ENCODE measurements at places on chromosomes 7 and 10.

- H3K4me1 ChIP-seq: no peaks in the 10 kb centered on the region
- no peak overlapping the region for H3K4me3 ChIP-seq
- peaks cover 64% of the 10 kb centered on the region for H3K36me3 ChIP-seq
- H3K27ac ChIP-seq: no peak overlapping the region
Observed at GRCh38 chr10:5744849-5745248, 60.2 kb downstream of the TASOR2 start.

- H3K4me1 ChIP-seq: no peaks in the 10 kb centered on the region
- no peak overlapping the region for H3K27ac ChIP-seq
- no peak for DNase-seq
- no peaks in the 10 kb centered on the region for H3K27me3 ChIP-seq
Observed at GRCh38 chr7:123598657-123599056, 3.0 kb upstream of the ASB15 start.

- no peak overlapping the region for H3K4me3 ChIP-seq
- no peak overlapping the region for H3K27ac ChIP-seq
- no peaks in the 10 kb centered on the region for H3K27me3 ChIP-seq
- no peaks in the 10 kb centered on the region for H3K36me3 ChIP-seq
Observed at GRCh38 chr7:29243910-29244655, 49.5 kb downstream of the CHN2 start.

- peak overlapping the region; percentile 65 for H3K27ac ChIP-seq
- peak overlapping the region; percentile 18 for H3K4me3 ChIP-seq
- H3K36me3 ChIP-seq: no peaks in the 10 kb centered on the region
- no peaks in the 10 kb centered on the region for H3K27me3 ChIP-seq
Observed at GRCh38 chr7:45923290-45923689, 2.2 kb upstream of the IGFBP3 start.

- H3K36me3 ChIP-seq: no peaks in the 10 kb centered on the region
- H3K27me3 ChIP-seq: no peaks in the 10 kb centered on the region
- peak overlapping the region; percentile 24 for H3K4me3 ChIP-seq
- DNase-seq: no peak
Observed at GRCh38 chr10:86944907-86945306, 12.5 kb downstream of the MMRN2 start.

- no peaks in the 10 kb centered on the region for H3K36me3 ChIP-seq
- H3K27ac ChIP-seq: no peak overlapping the region
Observed at GRCh38 chr7:43300121-43300520, 187.7 kb downstream of the HECW1 start.

DNA sequence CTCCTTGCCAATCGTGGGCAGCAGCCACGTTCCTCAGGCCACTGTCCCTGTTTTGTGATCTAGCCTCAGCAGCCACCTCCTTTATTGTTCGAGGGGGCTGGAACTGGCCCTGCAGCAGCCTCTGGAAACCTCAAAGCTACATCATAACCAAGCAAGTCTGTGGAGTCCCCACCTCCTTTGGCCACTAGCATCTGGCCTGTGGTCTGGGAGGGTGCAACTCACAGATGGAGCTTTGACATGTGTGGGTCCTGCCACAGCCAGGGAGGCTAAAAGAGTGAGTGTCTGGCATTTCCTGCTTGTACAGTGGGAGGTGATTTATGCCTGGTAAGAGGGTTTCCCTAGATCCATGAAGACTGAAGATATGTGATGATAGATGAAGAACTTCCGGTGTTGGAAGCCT lies 32.3 kb upstream of the NUB1 start:
- peaks cover 6% of the 10 kb centered on the region for H3K4me1 ChIP-seq
- no peak for DNase-seq
- no peak overlapping the region for H3K27ac ChIP-seq
- H3K4me3 ChIP-seq: no peak overlapping the region
- no peaks in the 10 kb centered on the region for H3K36me3 ChIP-seq

DNA sequence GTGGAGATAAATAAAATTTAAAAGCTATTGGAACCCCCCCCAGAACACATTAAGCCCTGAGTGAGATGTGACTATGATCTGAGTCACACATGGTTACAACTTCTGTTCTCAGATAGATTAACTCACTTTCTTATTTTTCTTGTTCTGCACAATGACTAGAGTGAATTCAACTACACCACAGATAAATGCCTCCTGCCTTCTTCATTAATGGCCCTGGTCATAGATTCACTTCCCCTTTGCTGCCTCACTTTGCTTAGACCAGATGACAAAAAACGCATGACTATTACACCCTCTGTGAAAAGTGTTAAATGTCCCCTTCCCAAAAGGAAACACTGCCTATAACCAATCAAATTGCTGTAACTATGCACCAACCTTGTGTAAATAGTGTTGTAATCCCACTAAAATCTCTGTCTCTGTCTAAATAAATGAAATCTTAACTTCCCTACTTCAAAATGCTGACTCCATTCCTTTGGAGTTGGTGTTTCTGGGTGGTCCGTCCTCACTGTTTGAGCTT lies 49.4 kb downstream of the AKR1D1 start:
- no peak for DNase-seq
- H3K27ac ChIP-seq: no peak overlapping the region
- H3K4me3 ChIP-seq: no peak overlapping the region

DNA sequence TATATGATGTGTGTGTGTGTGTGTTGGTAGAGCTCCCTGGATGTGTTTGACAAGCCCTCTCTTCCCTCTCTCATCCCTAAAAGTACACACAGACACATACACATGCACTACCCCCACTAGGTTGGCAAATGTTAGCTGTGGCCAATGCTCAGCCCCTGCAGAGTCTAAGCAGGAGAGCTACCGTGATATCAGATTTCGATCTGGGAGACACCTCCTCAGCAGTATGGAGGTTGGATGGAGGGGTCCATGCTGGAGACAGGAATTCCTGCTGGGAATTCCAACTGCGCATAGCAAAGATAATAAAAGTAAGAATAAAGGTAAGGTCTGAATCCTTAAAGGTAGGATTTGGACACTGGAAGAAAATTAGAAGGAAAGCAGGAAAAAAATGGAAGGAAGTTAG lies 85.7 kb downstream of the C10orf90 start:
- no peak for DNase-seq
- no peak overlapping the region for H3K27ac ChIP-seq
- H3K4me1 ChIP-seq: no peaks in the 10 kb centered on the region
- H3K27me3 ChIP-seq: no peaks in the 10 kb centered on the region
- H3K36me3 ChIP-seq: no peaks in the 10 kb centered on the region

GRCh38 chr7:150375662-150376521 lies 3.2 kb upstream of the ZNF775 start:
- no peak overlapping the region for H3K27ac ChIP-seq
- no peak for DNase-seq
- peaks cover 6% of the 10 kb centered on the region for H3K4me1 ChIP-seq

GRCh38 chr7:74266191-74266963 lies 12.2 kb upstream of the RFC2 start:
- H3K27me3 ChIP-seq: no peaks in the 10 kb centered on the region
- no peaks in the 10 kb centered on the region for H3K36me3 ChIP-seq
- no peaks in the 10 kb centered on the region for H3K4me1 ChIP-seq
- H3K27ac ChIP-seq: no peak overlapping the region

DNA sequence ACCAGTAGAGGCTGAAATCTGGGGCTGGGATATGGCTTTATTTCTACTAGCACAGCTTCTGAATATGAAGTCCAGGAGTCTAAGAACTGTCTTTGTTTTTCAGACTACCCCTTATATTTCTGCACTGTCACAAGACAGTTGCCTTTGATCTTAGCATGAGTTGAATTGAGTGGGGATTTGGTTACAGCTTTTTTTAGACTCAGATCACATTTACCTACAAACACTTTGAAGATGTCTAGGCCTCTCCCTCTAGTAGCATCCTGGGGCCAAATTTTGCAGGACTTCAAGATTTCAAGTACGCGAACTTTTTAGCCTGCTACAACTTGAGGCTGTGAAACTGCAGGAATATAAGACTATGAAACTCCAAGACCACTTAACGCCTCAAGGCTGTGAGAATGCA lies 240.2 kb downstream of the NEBL start:
- H3K36me3 ChIP-seq: no peaks in the 10 kb centered on the region
- no peaks in the 10 kb centered on the region for H3K4me1 ChIP-seq
- H3K27me3 ChIP-seq: no peaks in the 10 kb centered on the region
- DNase-seq: no peak
- H3K27ac ChIP-seq: no peak overlapping the region
- no peak overlapping the region for H3K4me3 ChIP-seq

DNA sequence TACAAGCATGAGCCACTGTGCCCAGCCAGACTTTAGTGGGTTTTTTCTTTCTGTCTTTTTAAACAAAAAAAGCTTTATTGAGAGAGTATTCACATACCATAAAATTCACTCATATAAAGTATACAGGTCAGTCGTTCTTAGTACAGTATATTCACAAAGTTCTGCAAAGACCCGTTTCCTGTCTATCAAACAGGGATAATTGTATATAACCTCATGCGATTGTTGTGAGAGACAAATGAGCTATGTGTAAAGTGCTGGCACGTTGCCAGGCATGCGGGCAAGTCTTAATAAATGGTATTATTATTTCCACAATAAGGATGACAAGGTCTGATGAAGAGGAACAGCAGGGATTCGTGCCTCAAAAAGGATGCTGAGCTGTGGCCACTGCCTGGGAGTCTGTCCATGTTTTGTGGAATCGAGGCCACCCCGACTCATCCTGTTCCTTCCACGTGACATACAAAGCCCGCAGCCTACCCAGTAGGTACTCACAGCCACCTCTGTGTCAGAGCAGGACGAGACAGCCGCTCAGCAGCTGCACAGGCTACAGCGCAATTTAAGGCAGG lies 51.6 kb downstream of the SMKR1 start:
- no peaks in the 10 kb centered on the region for H3K27me3 ChIP-seq
- no peak overlapping the region for H3K27ac ChIP-seq
- H3K4me3 ChIP-seq: no peak overlapping the region
- H3K36me3 ChIP-seq: no peaks in the 10 kb centered on the region

DNA sequence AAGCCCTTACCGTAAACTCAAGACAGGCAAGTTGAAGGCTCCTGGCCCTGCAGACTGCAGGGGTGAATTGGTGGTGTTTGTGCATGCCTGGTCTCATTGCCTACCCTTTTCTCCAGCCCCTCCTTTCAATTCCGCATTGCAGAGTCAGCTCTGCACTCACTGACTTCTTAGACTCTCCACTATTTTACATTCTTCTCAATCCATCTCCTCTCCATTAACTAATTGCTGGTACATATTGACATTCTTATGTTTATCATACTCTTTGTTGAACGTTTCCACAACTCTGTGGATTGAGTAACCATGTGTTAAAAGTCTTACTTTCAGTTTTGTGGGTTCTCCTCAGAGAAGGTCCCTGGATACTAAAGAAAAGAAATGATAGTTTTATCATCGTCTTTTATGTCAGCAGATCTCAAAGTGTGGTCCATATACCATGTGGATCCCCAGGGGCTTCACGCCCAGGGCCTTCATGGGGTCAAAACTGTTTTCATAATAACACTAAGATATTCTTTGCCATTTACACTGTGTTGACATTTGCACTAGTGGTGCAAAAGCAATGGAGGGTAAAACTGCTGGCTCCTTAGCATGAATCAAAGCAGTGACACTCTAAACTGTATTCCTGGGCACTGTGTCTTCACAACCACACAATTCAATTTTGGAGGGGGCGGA lies 135.4 kb upstream of the FZD1 start:
- H3K27me3 ChIP-seq: no peaks in the 10 kb centered on the region
- no peak for DNase-seq
- no peak overlapping the region for H3K4me3 ChIP-seq

DNA sequence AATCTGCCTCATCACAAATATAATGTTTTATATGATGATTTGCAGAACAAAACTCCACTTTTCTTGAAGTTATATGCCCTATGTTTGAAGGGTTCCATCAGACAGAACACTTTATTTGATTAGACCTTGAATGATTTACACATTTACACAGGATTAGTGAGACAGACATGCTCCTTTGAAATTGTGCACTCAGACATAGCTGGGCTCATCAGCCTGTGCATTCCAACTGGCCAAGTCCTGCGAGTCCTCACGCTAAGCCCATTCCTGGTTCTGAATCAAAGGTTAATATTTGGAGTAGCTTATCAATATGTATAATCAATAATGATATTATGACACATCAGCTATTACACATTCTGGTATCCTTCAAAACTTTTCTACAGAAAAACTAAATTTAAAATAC lies 173.6 kb downstream of the MBL2 start:
- DNase-seq: no peak
- H3K27ac ChIP-seq: no peak overlapping the region

- no peaks in the 10 kb centered on the region for H3K27me3 ChIP-seq
- no peaks in the 10 kb centered on the region for H3K4me1 ChIP-seq
- H3K27ac ChIP-seq: no peak overlapping the region
- no peaks in the 10 kb centered on the region for H3K36me3 ChIP-seq
- no peak overlapping the region for H3K4me3 ChIP-seq
Observed at GRCh38 chr7:130793855-130794618, 60.0 kb upstream of the KLF14 start.

GRCh38 chr10:28551086-28551485 lies 18.2 kb downstream of the WAC start:
- DNase-seq: no peak
- H3K27ac ChIP-seq: no peak overlapping the region
- H3K36me3 ChIP-seq: peaks cover 16% of the 10 kb centered on the region

- no peak overlapping the region for H3K27ac ChIP-seq
- no peaks in the 10 kb centered on the region for H3K27me3 ChIP-seq
- no peak overlapping the region for H3K4me3 ChIP-seq
- H3K4me1 ChIP-seq: no peaks in the 10 kb centered on the region
- no peak for DNase-seq
Observed at GRCh38 chr7:65927489-65928448, 54.2 kb downstream of the GUSB start.

GRCh38 chr10:75294866-75295701 lies 59.3 kb upstream of the COMTD1 start:
- peak overlapping the region; percentile 94 for H3K27ac ChIP-seq
- H3K4me3 ChIP-seq: peak overlapping the region; percentile 79
- H3K4me1 ChIP-seq: peaks cover 23% of the 10 kb centered on the region
- H3K27me3 ChIP-seq: no peaks in the 10 kb centered on the region
- no peaks in the 10 kb centered on the region for H3K36me3 ChIP-seq
- DNase-seq: peak; percentile 93

DNA sequence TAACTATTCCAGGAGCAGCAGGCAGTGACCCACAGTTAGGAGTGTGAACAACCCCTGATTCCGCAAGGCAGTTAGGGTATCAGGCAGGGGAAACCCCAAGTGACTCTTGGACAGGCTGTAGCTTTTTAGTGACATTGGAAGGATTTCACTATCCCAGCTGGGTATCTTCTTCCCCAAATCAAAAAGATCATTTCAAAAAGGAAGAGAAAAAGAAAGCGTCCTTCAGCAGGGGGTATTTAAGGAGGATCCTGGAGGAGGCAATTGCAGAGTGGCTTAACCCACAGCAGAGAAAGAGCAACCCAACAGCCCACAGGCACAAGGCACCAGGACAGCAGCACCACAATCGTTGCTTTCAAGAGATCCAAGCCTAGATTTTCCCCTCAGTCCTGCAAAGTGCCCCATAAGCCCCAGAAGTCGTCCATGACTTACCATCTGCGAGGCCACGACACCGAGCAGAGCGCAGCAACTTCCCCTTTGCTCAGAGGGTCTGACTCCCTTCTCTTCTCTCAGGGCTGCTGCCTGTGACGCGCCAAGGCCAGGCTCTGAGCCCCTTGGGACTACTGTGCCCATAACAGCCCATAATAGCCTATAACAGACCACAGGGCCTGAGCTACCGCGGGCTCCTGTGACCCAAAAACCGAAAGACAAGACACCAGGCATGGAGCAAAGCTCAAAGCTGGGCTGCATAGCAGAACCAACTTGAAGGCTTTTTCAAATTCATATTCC lies 19.8 kb downstream of the PIK3AP1 start:
- H3K36me3 ChIP-seq: no peaks in the 10 kb centered on the region
- no peaks in the 10 kb centered on the region for H3K27me3 ChIP-seq
- no peak overlapping the region for H3K27ac ChIP-seq
- DNase-seq: no peak

- H3K27me3 ChIP-seq: no peaks in the 10 kb centered on the region
- H3K27ac ChIP-seq: no peak overlapping the region
- H3K36me3 ChIP-seq: no peaks in the 10 kb centered on the region
- no peak overlapping the region for H3K4me3 ChIP-seq
- H3K4me1 ChIP-seq: no peaks in the 10 kb centered on the region
Observed at GRCh38 chr10:4450981-4451908, 374.8 kb upstream of the AKR1E2 start.
